ENCODE measurements at places on chromosomes 5 and 9.

DNA sequence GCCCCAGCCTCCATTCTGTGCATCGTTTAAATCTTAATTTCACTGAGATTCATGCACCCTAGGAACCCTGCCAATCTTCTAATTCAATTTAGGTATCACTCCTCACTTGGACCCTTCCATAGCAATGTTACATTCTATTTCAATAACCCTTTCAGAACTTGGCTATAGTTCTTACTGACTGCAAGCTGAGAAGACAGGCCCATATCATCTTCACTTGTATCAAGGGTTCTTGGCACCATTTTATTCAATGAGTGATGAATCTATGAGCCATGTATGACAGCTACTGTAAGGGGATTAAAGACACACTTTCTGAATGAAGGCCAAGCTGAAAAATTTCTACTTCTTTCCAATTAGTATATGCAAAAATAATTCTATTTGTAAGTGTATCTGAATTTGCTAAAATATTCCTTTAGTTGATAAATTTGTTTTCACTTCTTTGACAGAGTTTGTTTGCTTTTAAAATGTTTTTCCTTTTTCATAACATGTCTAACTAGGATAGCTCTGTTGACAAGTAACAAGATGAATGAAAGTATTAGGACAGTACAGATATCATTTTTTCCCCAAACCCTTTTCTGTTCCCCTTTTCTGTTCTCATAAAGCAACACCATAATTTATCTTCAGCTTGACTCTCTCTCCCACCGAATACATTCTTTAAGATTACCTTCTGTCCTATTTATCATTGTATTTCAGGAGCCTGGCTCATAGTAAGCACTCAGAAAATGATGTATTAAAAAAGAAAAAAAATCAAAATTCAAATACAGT, 9.6 kb downstream of the ITGA2 start:
- no peak for DNase-seq

DNA sequence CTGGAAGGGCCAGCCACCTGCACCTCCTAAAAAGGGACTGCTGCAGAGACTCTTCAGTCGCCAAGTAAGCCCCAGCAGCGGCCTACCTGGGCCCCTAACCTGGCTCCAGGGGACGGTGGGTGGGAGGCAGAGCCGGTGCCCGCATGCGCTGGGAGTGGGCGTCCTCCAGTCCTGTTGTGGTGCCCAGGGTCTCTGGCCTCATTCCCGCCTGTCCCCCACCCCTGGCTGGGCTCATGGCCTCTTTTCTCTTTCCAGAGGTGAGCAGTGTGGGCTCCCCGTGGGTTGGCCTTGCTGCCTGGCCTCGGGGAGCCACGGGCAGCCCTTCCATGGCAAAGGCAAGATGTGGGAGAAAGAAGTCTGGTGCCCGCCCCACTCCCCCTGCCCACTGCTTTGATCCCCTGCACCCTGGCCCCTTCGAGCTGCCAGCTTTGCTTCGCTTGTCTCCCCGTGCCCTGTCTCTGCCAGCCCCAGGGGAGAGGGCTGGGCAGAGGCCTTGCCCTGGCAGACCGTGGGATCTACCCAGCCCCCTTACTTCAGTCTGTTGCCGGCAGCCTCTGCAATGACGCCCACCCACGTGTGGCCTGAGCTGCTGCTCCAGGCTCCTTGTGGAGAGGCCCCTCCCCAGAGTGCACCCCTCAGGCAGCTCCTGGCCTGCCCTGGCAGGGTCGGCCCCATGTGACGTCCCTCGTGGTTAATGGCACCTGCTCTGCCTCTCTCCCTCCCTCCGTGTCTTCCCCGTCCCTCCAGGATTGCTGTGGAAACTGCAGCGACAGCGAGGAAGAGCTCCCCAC, 5.4 kb upstream of the PRR7 start:
- no peak for DNase-seq

GRCh38 chr5:5432020-5432707, 9.7 kb downstream of the ICE1 start:
- DNase-seq: no peak

- no peak for DNase-seq
Observed at GRCh38 chr9:128551657-128552152, 682 bp upstream of the SPTAN1 start.

GRCh38 chr5:133902511-133903118, 65.8 kb downstream of the C5orf15 start:
- DNase-seq: no peak

DNA sequence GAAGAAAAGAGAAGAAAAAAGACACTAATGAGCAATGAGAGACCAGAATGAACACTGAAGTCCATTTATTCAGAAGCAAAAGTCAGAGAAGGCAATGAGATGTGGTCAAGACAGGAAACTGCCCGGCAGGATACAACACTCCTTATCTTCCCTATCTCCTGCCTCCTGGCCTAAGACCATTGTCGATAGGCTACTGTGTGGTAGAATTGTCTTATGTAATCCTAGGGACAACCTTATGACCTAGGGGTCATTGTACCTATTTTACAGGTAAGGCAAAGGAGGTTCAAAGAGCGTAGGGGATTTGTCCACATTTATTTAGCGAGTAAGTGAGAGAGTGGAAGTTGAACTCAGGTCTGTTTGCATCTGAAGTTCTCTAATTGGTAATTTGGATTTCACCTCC, 63.0 kb upstream of the PTPN3 start:
- no peak for DNase-seq

DNA sequence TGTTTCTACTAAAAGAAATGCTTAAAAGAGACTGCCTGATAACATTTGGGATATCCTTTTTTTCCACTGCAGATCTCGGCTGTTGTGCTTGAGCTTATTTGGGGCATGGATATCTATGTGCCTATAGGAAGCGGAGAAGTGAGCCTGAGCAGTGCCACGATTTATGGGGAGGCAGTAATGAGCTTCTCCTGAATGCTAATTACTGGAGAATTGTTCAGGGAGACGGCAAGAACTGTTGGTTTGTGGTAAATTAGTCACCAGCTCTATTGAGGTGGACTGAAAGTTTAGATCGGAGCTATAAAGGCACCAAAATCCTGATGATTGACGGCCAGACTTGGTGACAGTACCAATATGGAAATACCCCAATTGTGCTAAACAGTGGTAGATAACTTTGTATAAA, 186.5 kb downstream of the ARHGEF28 start:
- no peak for DNase-seq

GRCh38 chr5:52710310-52710971, 77.3 kb upstream of the ITGA1 start:
- DNase-seq: no peak

DNA sequence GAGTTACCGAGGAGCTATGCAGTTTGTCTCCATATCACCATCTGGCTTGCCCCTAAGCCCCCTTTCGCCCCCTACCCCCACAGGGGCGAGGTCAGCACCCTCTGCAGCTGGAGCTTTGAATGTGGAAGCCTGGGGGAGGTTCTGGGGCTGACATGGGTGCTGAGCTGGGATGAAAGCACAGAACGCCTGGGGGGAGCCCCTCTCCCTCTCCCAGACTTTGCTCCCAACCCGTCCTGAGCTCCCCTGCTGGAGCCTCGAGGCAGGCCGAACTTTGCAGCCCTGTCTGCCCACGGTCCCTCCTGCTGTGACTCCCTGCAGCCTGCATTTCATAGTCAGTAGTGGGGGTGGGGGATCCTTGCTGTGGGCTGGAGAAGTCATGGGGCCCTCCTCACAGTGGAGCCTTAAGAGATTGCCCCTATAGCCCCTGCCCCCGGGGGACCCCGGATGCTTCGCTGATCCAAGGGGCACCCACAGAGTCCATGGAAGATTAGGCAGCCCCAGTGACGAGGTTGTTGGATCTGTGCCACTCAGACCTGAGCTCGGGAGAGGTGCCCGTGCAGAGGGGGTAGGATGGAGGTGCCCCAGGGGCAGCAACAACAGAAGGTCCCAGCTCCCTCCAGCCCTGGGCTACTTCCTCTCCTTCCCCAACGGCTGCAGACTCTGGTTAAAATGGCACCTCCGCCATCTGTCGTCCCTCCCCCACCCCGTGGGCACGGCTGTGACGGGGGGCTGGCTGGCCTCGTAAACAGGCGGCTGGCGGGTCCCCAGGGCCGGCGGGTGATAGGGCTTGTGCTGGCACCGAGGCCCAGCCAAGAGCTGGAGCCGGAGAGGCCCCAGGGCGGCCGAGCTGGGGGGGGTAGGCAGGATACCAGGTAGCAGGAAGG, 162.0 kb downstream of the C9orf50 start:
- no peak for DNase-seq

DNA sequence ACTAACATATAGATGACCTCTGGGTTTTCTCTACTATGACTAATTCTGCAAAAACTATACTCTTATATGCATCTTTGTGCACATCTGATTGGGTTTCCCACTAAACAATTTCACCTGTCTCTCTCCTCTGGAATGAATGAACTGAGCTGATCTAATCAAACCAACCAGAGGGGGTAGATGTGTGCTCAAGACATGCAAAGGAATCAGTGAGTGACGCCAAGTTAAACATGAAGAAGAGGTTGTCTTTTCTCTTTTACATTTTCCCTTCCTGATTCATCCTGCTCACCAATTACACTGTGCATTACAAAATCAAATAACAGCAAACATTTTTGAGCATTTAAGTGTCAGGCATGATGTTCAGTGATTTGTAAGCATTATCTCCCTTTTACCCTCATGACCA, 29.6 kb upstream of the GRXCR2 start:
- DNase-seq: no peak

GRCh38 chr9:76459694-76460635, 983 bp downstream of the GCNT1 start:
- no peak for DNase-seq

DNA sequence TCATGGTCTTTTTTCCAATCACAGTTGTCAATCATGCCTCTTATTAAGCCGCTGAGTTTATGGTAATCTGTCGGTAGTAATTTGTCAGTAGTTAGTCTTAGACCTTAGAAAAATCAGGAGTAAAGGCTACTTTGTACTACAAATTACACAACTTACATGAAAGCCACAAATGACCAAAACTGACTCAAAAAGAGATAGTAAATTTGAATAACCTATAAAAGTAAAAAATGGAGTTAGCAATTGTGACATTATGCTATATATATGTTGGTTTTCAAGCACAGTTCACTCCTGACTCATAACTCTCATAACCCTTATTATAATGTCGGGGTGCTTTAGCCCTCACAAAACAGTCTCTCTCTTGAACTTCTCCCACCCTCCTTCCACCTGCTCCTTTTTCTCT, 251.8 kb downstream of the ROR2 start:
- no peak for DNase-seq

- no peak for DNase-seq
Observed at GRCh38 chr5:124677374-124678351, 68.8 kb downstream of the ZNF608 start.

- DNase-seq: no peak
Observed at GRCh38 chr9:17970277-17970676, 391.4 kb downstream of the SH3GL2 start.
